ENCODE measurements at places on chromosomes 6 and 20.

GRCh38 chr6:106820412-106820852, 154.1 kb downstream of the CD24 start:
- no peak for DNase-seq

DNA sequence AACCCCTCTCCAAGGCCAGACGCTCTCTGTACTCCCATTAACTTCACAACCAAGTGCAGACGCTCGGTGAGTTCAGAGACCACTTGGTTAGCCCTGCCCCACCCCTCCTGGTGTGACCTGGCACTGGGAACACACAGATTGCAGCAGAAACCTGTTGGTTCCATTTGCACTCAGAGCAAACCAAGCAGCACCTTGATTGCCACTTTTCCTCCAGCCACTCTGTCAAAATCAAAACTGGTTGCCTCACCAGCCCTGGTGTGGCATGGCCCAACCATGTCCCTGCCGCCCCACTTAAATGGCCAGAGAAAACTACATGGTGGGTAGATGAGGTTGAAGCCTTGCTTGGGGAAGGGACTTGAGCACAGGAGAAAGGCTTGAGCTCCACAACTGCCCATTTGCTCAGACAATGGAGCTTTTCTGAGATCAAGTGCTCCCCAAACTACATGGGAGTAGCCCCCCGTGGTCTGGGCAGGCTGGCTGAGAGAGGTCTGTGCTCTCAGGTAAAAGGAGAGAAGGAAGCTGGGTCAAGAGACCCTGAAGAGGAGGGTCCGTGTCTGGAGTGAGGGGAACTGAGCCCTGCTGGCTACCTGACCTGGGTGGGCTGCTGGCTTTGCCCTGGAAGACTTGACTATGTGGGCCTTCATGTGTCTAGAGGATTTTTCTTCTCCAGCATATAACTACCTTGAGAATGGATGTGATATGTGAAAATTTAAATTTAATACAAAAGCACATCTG, 43.4 kb downstream of the PLCG1 start:
- DNase-seq: no peak

- DNase-seq: no peak
These were observed 111.8 kb downstream of the HAO1 start for GRCh38 chr20:7828437-7828836.

DNA sequence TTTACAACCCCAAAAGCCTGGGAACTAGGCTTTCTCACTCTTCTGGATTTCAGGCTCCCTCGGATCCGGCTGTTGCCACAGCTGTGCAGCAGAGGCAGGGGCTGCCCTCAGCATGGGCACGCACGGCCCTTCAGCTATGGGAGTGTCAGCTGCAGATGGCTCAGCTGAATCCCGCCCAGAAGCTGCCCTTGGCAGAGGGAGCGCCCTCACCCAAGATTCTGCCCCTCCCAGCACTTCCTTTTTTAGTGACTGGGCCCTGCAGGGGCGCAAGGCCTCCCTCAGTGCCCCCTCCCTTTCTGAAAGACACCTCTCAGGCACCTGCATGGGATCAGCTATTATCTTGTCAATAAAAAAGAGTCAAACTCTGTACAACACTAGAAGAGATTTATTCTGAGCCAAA, 67.9 kb upstream of the THBS2 start:
- no peak for DNase-seq

DNA sequence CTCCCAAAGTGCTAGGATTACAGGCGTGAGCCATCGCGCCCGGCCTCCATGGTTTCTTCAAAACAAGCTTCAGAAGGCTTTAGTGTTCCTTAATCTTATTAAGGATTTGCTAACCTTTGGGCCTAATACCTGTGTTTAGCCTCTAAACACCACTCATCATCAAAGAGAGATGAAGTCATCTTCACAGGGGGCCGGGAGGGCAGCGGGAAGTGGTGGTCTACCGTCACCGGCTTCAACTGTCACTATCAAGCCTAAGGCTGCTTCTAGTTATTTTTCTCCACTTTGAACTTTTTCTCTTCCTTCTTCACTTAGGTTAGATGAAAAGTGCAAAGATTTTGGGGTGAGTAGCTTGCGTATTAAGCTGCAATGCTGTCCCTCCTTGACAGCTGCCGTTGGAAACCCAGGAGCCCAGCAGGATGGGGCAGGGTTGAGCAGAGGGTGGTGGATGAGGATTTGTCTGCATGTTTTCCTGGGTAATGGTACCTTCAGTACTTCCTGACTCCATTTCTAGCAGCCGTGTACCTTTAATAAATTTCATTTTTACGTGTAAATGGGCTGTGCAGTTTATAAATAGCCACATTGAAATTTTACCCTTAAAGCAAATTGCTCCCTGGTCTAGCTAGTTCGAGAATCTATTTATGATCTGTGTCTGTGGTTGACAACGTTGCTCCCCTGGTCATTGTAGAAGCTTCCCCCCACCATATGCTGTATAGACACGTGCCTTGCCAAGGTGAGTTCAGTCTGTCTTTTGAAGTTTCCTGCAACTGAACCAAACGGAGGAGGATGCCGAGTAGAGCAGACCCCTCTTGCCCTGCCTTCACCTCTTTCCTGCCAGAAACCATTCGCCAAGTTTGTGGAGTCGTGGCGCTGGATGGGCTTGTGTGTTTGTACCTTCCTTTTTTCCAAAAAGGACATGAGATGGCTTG, 64.8 kb downstream of the SYNJ2 start:
- no peak for DNase-seq

- peak; percentile 37 for DNase-seq
These were observed 32.1 kb upstream of the NR2E1 start for GRCh38 chr6:108133594-108134179.

DNA sequence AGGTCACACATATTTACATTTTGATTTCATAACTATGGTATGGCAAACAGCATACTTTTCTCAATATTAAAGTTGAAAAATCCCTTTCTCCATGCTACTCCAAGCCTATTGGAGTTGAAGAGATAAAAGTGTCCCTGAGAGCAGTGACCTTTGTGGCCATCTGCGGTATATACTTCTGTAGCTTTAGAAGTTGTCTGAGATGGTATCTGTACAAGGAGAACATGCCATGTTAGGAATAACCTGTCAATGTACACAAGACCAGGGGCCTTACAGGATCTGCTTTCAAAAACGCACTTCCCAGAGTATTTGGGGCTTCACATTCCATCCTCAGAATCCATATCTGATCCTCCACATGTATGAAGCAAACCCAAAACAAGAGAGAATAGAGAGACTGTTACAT, 226.7 kb downstream of the MEI4 start:
- DNase-seq: no peak

DNA sequence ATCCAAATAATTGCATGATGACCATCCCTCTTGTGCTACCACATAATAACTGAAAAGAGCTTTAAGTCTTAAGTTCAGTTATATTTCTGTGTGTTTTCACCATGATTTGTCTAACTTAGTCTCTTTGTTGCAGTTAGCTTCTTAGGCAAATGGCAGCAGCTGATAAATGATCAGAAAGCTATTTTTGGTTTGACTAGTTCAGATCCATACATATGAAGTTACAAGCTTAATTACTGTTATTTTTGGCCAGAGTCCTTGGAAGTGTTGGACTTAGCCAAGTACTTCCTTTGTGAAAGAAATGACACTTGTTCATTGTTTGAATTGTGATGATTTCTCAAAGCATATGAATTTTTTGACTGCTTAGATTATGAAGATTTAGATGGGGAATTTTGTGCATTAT, 54.2 kb downstream of the HIVEP1 start:
- DNase-seq: no peak

DNA sequence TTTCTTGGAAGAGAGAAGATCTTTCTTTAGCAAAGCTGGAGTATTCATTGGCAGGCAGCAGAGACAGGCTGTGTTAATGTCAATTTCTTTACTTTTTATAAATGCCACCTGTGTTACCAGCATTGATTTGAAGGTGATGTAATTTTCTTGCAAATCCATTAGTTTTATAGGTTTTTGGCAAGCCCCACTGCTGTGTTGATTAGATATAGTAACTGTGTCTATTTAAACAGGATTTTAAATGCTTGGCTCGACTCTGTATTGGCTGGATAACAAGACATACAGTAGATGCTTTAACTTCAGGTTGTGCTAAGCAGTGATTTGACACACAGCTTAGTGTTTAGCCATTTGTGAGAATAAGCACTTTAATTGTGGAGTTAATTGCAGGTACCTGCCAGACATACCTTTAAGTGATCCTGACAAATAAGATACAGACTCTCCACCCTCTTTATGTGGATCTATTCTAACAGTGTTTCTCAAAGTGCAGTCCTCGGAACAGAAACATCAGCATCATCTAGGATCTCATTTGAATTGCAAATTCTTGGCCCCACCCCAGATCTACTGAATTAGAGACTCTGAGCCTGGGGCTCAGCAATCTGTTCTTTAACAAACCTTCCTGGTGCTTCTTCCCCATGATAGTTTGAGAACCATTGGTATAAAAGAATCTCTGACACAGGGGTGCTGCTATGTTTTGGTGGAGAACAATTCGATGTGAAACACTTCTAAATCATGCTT, 397.5 kb downstream of the HDGFL1 start:
- DNase-seq: no peak

- DNase-seq: no peak
These were observed 90.9 kb downstream of the CRYBG1 start for GRCh38 chr6:106451439-106451838.

GRCh38 chr6:114430534-114431124, 87.8 kb upstream of the HS3ST5 start:
- no peak for DNase-seq

DNA sequence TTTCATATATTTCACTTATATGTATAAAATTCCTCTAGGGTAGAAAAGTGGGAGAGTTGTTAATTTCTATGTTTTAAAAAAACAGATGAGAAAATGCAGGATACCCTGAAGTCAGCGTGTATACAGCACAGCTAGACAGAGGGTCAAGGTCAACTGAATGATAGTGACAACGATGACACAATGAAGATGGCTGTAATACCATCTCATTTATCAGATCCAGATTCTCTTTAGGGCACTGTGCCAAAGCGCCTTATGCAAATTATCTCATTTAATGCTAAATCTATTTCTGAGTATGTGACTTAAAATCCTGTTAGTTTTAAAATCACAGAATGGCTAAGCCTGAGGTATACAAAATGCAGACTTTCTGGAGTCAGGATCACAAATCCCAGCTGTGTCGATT, 431.4 kb upstream of the RUNX2 start:
- no peak for DNase-seq

GRCh38 chr6:82248273-82248735, 760 bp upstream of the IBTK start:
- peak; percentile 37 for DNase-seq

GRCh38 chr6:149963212-149963461, 606 bp upstream of the ULBP1 start:
- peak; percentile 77 for DNase-seq

DNA sequence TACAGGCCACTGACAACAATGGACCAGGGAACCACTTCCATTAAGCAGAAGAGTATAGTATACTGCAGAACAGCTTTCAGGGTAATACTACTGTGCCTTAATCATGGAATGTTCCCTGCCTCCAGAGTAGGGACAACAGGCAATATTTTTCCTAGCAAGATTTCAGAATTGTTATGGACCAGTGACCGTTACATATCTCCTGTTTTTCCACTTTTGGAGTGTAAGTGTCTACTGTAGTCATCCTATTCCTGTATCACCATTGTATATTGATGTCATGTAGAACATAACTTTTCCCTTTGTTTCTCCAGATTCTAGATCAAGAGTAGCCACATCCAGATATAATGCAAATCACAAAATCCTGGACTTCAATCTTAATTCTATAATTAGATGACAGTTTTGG, 1.9 kb upstream of the GJE1 start:
- no peak for DNase-seq
